ENCODE measurements at places on chromosomes 1 and 21.

- no peak for DNase-seq
Measured at GRCh38 chr1:21495225-21495820, 13.9 kb upstream of the ALPL start.

GRCh38 chr1:243726806-243727502 lies 123.1 kb downstream of the AKT3 start:
- DNase-seq = no peak

DNA sequence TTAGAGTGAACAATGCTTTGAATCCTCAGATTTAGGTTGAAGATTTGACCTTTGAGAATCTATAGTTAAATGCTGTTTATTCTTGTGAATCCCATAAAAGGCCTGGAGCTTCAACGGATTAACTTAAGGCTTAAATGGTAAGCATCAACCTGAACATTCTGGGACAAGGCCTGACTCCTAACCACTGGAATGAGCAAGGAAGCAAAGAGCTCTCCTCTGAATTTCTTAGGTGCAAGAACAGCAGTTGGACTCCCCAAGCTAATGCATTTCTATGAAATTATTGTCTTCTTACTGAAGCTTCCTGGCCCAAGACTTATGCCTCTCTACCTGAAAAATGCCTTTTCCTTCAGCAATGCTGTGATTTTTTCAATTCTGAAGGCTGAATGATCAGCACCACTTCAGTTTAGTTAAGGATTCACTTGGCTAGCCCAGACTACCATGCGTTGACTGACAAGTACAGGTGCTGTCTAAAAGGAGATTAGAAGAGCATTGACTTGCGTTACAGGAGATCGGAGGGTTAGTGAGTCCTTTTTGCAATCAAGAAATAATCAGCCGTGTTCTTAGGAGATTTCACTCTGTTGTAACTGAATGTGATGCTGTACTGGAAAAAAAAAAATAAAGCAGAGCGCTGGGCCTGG lies 178.5 kb downstream of the ZC3H11B start:
- no peak for DNase-seq

DNA sequence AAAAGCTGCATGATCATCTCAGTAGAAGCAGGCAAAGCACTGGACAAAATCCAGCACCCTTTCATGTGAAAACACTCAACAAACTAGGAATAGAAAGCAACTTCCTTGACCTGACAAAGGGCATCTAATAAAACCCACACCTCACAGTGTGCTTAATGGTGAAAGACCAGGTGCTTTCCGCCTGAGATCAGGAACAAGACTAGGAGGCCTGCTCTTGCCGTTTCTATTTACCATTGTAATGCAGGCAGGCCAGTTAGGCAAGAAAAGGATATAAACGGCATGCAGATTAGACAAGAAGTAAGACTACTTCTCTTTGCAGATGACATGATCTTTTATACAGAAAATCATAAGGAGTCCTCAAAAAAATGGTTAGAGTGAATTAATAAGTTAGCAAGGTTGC lies 37.2 kb downstream of the SLC37A1 start:
- no peak for DNase-seq

GRCh38 chr1:235566084-235566483 lies 61.8 kb upstream of the B3GALNT2 start:
- DNase-seq = no peak

DNA sequence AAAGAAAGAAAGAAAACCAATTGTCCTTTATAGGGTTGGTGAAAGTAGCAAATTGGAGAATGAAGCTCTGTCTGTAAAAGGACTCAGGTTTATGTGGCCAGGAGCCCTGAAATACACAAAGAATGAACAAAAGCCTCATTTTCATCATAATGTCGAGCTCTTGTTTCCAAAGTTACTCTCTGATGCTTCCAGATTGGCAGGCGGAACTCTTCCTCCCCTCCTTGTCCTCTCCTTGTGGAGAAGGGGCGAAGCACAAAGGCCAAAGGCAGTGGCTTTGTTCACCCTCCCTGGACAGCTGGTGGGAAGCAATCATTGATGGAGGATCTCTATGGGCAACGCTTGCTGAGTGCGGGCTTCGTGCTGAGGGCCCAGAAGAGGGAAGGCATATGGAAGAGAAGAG lies 5.6 kb downstream of the CA6 start:
- no peak for DNase-seq

DNA sequence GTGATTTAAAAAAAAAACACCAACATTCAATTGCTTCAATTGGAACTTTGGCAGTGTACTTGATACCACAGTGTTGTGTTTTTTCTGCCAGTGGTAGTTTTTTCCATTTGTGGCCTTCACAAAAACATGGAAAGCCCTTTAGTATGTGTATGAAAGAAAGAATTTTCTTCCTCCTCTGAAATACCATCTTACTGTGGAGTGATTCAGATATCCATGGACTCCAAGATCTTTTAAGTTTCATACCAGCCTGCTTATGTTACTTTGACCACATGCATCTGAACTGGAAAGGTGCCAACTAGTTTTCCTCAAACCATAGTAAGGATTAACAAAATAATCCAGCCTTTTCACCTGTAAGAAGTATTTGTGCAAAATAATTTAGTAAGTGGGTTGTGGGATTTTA lies 3.4 kb downstream of the PPP2R5A start:
- peak; percentile 45 for DNase-seq

- peak; percentile 27 for DNase-seq
Measured at GRCh38 chr1:41917835-41918449, 780 bp downstream of the HIVEP3 start.

- DNase-seq = no peak
Measured at GRCh38 chr21:33849834-33850233, 65.8 kb downstream of the ATP5PO start.

- DNase-seq = no peak
Measured at GRCh38 chr1:67170751-67171573, 4.7 kb downstream of the IL23R start.

GRCh38 chr21:21226472-21226871 lies 228.3 kb downstream of the NCAM2 start:
- DNase-seq = no peak

- DNase-seq = peak; percentile 44
Measured at GRCh38 chr21:39630191-39630591, 17.5 kb downstream of the B3GALT5 start.

DNA sequence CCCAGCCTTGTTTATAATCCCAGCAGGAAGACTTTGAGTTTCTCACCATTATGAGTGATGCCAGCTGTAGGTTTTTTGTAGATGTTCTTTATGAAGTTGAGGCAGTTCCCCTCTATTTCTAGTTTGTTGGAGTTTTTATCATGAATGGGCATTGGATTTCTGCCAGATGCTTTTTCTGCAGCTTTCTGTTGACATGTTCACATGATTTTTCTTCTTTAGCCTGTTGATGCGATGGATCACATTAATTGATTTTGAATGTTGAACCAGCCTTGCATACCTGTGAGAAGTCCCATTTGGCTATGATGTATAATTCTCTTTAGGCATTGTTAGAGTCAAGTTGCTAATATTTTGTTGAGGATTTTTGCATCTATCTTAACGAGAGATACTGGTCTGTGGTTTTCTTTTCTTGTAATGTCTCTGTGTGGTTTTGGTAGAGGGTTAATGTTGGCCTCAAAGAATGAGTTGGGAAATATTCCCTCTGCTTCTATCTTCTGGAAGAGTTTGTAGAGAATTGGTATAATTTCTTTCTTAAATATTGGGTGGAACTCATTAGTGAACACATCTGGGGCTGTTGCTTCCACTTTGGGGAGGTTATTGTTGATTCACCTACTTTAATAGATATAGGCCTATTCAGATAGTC lies 33.2 kb downstream of the ZBTB40 start:
- no peak for DNase-seq

- no peak for DNase-seq
Measured at GRCh38 chr1:110872745-110873720, at the start of gene CD53. Gene CD53 (plus strand): TSS chr1:110873148. CDS start chr1:110891409, 18,261 bp downstream.

Data from foreskin fibroblast (primary cell).